Osteocyte (in vitro differentiated cells): ENCODE measurements at places on chromosomes 5 and 9.

GRCh38 chr9:17057729-17058128 is 77.1 kb upstream of the CNTLN start:
- DNase-seq = no peak

DNA sequence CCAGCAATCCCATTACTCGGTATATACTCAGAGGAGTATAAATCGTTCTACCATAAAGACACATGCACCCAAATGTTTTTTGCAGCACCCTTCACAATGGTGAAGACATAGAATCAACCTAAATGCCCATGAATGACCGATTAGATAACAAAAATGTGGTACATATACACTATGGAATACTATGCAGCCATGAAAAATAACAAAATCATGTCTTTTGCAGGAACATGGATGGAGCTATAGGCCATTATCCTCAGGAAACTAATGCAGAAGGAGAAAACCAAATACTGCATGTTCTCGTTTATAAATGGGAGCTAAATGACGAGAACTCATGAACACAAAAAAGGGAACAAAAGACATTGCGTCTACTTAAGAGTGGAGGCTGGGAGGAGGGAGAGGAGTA is 114.5 kb downstream of the HTR4 start:
- no peak for DNase-seq

DNA sequence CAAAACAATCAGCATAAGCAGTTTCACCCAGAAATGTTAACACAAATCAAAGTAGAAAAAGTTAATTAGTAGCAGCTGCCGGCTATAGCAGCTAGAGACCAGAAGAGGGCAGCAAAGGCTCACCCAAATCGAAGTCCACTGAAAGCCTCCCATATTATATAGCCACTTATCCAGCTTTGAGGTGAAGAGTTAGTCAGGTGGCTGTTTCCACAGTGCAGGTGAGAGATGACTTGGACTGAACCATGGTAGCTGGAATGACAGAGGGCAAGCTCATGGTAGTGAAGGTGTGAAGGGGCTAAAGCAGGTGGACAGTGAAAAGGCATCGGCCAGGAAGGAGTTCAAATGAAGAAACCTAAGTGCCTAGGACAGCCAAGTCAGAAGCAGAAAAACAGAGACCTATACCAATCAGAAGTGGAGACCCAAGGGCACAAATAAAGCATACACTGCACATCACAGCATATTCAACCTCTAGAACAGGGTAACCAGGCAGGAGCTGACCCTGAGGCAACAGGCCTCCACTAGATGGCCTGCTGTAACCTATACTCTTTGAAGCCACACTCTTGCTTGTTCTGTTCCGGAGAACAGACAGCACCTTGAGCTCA is 7.2 kb upstream of the RNF38 start:
- no peak for DNase-seq

DNA sequence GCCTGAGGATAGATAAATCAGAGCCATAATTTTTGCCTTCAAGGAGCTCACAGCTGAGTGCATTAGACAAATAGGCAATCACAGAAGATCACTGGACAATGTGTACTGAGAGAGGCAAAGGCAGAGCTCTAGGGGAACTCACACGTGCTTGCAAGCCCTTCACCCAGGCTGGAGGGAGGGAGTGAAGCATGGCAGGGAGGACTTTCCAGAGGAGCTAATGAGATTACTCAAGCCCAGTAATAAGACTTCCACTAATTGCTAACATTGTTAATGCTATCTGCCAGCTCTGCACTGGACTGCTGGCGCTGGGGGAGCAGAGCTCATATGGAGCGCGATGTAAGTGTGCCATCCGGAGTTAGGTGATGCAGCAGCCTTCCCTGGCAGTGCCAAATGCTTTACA is 408.4 kb downstream of the NTRK2 start:
- DNase-seq = no peak

DNA sequence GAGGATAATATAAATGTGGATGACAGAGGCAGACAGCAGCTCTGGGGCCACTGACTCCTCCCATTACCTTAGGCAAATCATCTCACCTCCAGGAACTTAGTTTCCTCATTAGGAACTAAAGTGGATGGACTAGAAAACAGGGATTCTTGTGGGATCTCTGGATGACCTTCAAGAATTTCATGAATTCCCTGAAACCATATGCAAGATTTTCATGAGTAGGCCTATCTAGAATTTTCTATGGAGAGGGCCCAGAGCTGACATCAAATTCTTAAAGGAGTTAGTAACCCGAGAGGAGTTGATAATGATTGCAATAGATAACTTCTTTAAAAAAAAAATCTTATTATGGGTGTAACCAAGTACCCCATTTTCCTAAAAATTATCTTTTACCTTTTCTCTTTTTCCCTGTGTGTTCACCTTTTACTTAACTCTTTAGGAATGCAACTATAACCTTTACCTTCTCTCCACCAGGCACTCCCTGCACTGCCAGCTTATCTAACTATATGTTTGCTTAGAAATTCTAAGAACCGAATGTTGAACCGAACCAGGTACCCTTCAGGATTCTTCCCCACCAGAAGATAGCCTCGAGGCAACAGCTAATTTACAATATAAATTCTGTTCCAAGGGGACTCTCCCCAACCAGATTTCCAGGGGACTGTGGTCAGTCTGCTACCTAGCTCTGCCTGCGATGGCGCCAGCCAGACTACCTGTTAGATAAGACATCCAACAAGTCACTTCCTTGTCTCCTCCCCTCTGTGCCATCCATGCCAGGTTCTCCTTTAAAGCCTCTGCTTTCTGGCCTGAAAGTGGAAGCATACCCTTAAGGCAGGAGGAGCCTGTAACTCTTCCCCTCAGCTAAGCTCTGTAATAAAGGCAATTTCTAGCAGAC is 86.0 kb downstream of the GCNT4 start:
- DNase-seq = no peak

DNA sequence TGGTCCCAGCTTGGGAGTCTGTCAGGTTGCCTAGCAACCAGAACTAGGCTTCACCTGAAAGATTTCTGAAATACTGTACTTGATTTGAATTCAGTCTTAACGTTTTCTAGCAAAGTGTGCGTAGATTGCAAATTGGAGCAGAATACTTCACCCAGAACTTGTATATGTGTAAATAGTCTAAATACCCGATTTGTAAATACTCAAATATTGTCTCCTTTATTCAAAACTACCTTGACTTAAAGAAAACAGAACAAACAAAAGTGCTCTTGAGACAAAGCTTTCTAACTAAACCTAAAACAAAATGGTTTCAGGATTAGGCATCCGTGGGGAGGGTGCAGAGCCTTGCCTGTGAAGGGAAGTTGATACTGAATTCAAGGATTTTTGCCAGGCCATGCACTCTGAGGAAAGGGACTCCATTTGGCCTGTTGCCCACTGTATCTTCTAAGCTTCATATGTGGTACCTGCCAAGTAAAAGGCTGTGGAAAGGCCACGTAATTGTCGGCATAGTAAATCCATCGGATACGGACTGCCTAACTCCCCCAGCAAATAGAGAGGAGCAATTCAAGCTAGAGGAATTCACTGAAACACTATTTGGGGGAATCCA is 744 bp upstream of the HMGCS1 start:
- no peak for DNase-seq

GRCh38 chr9:138058181-138058580 is 180.6 kb downstream of the CACNA1B start:
- DNase-seq = no peak

- DNase-seq = no peak
Observed at GRCh38 chr5:172683645-172684471, 42.8 kb downstream of the NEURL1B start.

DNA sequence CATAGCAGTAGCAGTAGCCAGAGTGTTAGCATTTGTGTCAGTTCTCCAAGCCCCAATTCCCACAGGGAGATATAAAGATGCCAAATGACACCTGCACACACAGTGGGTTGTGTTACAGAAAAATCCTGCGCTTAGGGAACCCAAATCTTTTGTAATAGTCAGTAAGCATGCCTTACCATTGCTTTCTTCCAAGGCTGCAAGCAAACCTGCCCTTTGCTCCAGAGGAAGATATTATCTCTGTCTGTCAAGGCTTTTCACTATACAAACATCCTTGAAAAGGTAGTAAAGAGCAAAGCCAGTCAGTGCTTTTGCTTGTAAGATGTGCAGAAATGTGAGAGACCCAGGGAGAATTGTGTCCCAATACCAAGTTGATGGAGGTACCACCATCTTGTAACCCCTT is 2.9 kb downstream of the ANKDD1B start:
- no peak for DNase-seq

DNA sequence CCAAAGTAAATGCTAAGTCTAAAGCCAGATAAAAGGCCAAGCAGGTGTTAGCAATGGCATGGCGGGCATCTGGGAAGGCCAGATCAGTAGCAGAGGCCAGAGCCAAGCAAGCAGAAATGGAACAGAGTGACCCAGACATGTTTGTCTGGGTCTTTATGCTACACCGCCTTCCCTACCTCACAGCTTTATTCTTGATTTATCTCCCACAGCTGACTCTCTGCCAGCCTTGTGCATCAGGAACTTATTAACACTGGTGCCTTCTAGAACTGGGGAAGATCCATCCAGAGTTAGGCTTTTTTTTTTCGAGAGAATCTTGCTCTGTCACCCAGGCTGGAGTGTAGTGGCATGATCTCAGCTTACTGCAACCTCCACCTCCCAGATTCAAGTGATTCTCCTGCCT is 112.5 kb upstream of the SLC44A1 start:
- DNase-seq = no peak

DNA sequence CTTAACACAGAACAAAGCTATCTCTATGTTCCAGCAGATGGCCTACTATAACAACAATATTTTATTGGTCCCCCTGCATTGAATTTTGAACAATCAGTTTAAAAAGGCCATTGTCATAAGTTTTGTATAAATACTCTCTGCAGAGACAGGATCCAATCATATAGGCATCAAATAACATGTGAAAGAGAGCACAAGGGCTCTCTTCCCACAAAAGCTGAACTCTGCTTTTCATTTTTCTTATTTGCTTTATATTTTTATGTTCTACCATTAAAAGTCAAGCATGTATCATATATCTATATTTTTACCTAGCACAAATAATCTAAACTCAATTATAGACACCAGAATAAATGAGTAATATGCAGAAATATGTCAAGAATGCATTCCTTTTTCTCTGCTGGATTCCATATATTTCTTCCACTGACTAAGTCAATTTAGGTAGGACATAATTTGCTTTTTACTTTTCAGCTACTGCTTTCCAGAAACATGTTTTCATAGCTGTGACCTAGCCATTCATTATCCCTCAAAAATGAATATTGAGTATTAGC is 143.6 kb downstream of the CDH9 start:
- DNase-seq = no peak

DNA sequence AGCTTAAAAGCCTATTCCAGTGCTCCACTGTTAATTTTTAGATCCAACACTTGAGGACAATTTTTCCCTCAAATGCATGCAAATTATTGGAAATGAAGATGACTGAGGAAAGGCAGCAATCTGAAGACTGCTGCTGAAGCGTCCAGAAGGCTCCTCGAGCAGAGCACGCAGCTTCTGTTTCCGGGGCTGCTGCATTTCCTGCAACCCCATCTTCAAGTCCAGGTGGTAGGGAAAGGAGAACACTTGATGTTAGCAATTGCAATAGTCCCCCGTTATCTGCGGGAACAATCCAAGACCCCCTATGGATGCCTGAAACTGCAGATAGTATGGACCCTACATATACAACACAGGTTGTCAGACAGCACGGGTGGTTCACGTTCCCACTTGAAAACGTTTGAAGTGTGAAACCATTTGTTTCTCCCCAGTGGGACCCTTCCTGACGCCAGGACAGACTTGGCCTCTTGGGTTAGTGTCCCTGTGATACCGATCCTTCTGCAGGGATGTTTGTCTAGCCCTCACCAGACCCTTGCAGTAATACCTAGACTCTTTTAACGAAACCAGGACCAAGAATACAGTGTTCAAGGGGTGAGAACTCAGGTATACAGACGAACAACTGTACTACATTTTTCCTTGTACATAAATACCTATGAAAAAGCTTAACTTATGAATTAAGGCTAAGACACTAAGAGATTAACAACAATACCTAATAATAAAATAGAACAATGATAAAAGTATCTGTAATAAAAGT is 152.3 kb downstream of the HSD17B3 start:
- no peak for DNase-seq

DNA sequence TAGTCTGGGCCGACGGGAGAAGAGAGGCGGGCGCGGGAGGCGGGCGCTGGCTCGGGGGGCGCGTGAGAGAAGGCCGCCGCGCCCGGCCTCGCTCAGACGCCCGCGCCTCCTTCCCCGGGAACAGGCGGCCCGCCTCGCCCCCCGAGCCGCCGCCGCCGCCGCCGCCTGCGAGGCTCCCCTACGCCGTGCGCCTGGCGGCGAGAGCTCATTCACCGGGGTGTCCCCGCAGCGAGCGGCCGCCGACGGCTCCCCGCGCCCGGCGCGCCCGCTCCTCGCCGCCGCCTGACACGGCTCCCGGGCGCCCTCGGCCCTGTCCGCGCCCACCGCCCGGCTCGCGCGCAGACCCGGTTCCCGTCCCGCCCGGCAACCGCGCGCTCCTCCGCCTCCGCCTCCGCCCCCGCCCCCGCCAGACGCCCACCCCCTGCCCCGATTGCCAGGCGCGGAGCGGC is at the start of gene GNAQ:
Gene GNAQ, minus strand, starts transcription at position 368 of the 449 bp plus-strand sequence. CDS start 576 bp downstream, outside the sequence.
- DNase-seq = no peak

GRCh38 chr5:110653231-110653970 is 73.1 kb downstream of the TMEM232 start:
- DNase-seq = no peak

- no peak for DNase-seq
Observed at GRCh38 chr9:35661756-35662350, 3.1 kb downstream of the ARHGEF39 start.

GRCh38 chr9:2755285-2755684 is 38.0 kb downstream of the KCNV2 start:
- DNase-seq = no peak

GRCh38 chr5:73615085-73615484 is 10.9 kb upstream of the ARHGEF28 start:
- DNase-seq = no peak

GRCh38 chr9:127554966-127555839 is 56.9 kb upstream of the STXBP1 start:
- no peak for DNase-seq

DNA sequence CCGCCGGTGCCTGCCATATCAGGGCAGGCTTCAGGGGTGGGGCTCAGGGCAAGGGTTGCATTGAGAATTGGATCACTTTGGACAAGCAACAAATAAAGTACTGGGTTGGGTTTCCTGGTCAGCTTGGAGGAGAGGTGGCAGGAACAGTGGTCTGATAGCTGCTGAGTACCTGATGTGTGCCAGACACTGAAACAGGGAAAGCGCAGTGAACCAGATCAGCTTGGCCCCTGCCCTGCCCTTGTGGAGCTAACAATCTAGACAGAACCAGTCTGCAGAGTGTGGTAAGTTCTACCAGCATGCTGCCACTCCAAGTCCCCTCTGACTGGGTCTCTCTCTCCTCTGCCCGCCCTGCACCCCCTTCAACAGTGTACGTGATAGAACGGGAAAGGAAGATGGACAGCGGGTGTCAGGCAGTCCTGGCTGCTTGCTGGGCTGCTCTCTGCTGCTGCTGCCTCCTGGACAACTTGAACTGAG is 53.4 kb downstream of the CYSTM1 start:
- DNase-seq = no peak

GRCh38 chr9:18980189-18980588 is 52.8 kb downstream of the SAXO1 start:
- no peak for DNase-seq

- DNase-seq = no peak
Observed at GRCh38 chr9:123940721-123941523, 11.0 kb upstream of the DENND1A start.

GRCh38 chr9:120854596-120855327 is 12.0 kb upstream of the PSMD5 start:
- no peak for DNase-seq
